ENCODE measurements at places on chromosomes 6 and 20.
A peak's percentile ranks its signal among the peaks of the same experiment; 100 is the strongest.

GRCh38 chr6:95087394-95088097 lies 489.8 kb upstream of the MANEA start:
- no peak for DNase-seq

- no peak for DNase-seq
Observed at GRCh38 chr20:16014436-16014835, 558.8 kb downstream of the KIF16B start.

DNA sequence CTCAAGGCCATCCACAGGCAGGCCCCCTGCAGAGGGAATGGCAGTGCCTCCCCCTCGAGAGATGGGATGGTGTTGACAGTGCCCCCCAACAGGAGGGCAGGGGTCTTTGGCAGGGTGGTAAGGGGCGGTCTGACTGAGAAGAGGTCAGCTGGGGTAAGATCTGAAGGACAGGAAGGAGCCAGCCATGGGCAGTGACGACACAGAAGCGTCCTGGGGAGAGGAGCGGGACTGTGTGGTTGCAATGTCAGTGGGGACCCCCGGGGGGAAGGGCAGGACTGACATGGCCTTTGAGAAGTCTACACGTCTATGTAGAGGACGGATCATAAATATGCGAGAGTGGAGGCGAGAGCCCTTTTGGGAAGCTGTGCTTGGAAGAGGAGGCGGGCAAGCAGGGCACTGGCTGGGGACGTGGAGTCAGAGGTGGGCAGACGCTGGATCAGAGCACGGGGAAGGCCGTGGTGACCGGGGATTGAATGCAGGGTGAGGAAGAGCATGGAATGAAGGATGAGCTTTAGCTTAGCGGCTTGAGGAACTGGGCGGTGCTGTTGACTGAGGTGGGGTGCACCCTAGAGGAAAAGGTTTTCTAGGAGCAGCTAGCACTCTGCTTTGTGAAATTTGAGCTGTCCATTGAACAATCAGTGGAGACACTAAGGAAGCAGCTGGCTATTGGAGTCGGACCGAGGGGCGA lies 82.5 kb upstream of the AGPAT4 start:
- no peak for DNase-seq

DNA sequence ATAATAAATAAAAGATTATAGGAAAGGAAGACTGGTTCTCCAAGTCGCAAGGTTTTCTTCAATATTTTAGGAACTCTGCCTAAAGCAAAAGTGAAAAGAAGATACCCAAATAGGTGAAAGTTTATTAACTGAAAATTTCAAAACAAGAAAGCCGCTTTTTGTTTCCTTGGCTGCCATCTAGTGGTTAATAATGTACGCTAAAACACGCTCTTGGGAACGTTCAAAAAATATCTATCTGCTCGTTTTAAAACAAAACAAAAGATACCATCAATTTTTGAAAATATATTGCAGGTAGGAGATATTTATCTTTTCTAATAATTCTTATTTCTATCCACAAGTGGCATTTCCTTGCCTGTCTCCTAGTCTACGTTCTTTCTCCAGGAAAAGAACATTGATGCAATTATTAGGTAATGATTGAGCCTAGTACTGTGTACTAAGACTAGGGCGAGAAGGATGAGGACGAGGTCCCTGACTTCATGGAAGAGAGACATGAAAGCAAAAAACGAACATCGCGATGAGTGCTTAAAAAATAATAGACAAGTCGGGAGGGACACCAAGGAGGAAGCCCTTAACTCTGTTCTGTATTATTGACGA lies 97.2 kb downstream of the SPTLC3 start:
- no peak for DNase-seq

DNA sequence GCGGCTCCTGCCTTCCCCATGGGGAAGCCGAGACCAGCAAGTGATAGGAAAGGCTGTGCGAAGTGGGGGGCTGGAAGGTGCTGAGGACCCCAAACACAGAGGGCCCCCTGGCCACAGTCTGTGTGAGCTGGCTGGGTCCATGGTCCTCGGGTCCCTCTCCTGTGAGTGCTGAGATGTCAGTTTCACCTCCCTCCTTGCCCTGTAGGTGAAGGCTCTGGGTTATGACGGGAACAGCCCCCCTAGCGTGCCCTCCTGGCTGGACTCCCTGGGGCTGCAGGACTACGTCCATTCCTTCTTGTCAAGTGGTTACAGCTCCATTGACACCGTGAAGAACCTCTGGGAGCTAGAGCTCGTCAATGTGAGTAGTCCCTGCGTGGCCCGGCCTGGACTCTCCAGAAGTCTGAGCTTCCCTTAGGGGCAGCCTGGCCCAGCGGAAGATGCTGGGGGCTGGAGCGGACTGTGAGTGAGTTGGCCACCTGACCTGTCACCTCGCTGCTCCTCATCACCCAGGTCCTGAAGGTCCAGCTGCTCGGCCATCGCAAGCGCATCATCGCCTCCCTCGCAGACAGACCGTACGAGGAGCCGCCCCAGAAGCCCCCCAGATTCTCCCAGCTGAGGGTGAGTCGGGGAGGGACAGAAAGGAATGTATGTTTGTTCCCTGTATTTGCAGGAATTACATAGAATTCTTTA lies 61.7 kb downstream of the TCP11 start:
- peak; percentile 4 for DNase-seq

GRCh38 chr6:22141241-22141745 lies 155.5 kb downstream of the PRL start:
- no peak for DNase-seq
